ENCODE measurements at places on chromosomes 5 and 9.

DNA sequence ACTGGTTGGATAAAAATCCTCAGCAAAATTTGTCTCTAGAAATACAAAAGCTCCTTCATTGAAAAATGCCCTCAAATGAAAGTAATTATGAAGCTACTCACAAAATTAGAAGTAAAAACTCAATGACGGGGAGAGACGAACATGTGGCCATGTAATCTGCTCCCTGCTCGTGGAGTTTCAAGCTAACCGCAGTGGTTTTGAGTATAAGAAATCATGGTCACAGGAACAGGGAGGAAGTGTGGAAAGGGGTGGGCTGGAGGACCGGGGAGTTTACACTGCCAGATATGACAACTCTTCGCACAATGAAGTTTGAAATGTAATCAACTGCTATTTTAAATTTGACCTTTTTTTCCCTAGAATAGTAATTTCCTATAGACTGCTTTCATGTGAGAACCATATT, 765.4 kb upstream of the DMAC1 start:
- DNase-seq: no peak

- no peak for DNase-seq
Observed at GRCh38 chr9:84697509-84698114, 28.1 kb downstream of the NTRK2 start.

DNA sequence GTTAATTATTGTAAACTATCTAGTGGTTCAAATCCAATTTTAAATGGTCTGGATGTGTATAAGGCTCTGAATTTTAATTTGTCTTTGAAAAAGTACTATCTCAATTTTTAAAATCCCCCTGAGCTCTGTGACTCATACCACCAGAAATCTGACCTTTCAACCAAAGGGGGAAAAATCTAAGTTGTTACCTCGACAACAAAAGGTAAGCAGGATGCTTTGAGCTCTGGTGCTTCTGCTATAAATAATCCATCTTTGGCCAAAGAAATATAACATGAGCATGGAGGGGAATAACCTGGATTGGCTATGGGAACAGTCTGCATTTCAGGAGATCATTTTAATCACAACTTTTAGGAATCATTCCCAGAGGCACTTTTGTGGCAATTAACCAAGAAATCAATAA, 76.3 kb upstream of the PCSK1 start:
- no peak for DNase-seq

- DNase-seq: no peak
Observed at GRCh38 chr9:137053944-137054931, at the start of gene ENTPD2. Gene ENTPD2 (minus strand): TSS chr9:137054061. CDS start chr9:137053997, 64 bp downstream.

- DNase-seq: no peak
Observed at GRCh38 chr5:173178369-173178910, 34.1 kb downstream of the BNIP1 start.

Measured in SIG-M5 (cell line).